ENCODE measurements at places on chromosomes 6 and 20. TPM values are rescaled to one million over a fixed set of nuclear protein-coding genes. Genes with fewer than 3 reads are reported as not detected.

Gene UBR2
- total RNA-seq: 29.9 TPM

Gene TSPYL4
- total RNA-seq: 8.5 TPM

Gene PXDC1
- 125 TPM for total RNA-seq

Gene ITCH
- 178 TPM for total RNA-seq

Gene PRL
- not detected for total RNA-seq

Gene PHF10
- 50.5 TPM for total RNA-seq

Gene LBP
- total RNA-seq: 19.5 TPM

Gene LGSN
- not detected for total RNA-seq

Gene BMP7
- total RNA-seq: not detected

Gene SYCP2
- 3.1 TPM for total RNA-seq

Gene POLR1C
- total RNA-seq: 12.4 TPM

Gene ASCC3
- total RNA-seq: 23.1 TPM

Gene FAM209B
- not detected for total RNA-seq

Gene C6orf163
- 3.9 TPM for total RNA-seq

Gene COL9A3
- total RNA-seq: 1.3 TPM

Gene PXMP4
- 4.8 TPM for total RNA-seq

Gene PCSK2
- not detected for total RNA-seq

Gene ABHD16B
- total RNA-seq: not detected

Gene SIRPG
- total RNA-seq: not detected

Gene SMPDL3A
- 12.7 TPM for total RNA-seq

Gene TOP1
- total RNA-seq: 37.7 TPM

Gene CAGE1
- not detected for total RNA-seq

Gene DEFB124
- total RNA-seq: not detected

Gene SUMO4
- total RNA-seq: 4.5 TPM

Gene TREM1
- total RNA-seq: 0.38 TPM

Gene WFDC6
- total RNA-seq: not detected

Gene ACTL10
- 0.75 TPM for total RNA-seq

Gene KCNK16
- total RNA-seq: not detected

Gene WFDC2
- total RNA-seq: not detected

Gene BPIFA1
- not detected for total RNA-seq

Gene CGA
- not detected for total RNA-seq

Gene GNMT
- total RNA-seq: 0.44 TPM

Gene KCNS1
- total RNA-seq: not detected

Gene RGS17
- 3.5 TPM for total RNA-seq

Measured in subcutaneous adipose tissue (tissue), 4 donors.